Mammary epithelial cell (primary cell): ENCODE measurements at places on chromosomes 13 and 19. TPM values are rescaled to one million over a fixed set of nuclear protein-coding genes. Genes with fewer than 3 reads are reported as not detected.

GARIN5A gene
- total RNA-seq: 2.1 and 2.6 TPM in 2 replicates

PRKCG gene
- 0.67 TPM in 1 of 2 replicates, not detected in the other for total RNA-seq

ADPRHL1 gene
- total RNA-seq: 1.2 and 2.2 TPM in 2 replicates

CRX gene
- not detected in 2 replicates for total RNA-seq

DNA sequence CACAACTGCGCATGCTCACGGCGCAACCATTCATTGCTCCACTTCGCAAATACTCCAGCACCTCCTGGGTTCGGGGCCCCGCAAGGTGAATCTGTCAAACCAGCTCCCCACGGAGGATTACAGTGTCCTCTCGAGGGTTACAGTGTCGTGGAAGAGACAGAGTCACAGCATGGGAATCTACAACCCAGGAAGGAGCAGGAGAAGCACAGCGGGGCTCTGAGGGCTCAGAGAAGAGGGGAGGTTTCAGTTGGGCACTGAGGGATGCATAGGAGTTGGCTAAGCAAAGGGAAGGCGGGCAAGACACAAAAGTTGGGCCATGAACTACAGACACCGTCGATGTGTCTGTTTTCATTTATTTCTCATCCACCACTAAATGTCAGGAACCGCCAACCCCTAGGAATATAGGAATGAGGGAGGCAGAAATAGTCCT is 1.0 kb upstream of the GTF2F1 start:
- no peak for DNase-seq

DNA sequence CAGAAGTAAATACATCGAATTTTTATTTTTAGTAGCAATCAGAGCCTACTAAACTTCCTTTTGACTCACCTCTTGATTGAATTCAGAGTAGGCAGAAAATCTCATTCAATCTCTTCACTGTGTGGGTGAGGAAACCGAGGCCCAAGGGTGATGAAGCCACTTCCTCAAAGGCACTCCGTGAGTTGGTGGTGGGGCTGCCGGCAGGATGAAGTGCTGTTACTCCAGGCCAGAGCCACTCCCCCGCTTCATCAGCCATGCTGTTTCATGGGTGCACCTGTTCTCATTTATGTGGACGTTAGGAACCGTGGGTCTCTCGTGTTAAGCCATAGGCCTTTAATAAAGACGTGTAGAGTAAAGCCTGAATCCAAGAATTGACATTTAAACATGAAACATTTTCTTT is 13.2 kb downstream of the ING1 start:
- DNase-seq: no peak

GRCh38 chr13:105878119-105878700 is 657.3 kb downstream of the EFNB2 start:
- DNase-seq: no peak

GRCh38 chr13:27171827-27172494 is 350 bp upstream of the USP12 start:
- peak; percentile 88 for DNase-seq

DNA sequence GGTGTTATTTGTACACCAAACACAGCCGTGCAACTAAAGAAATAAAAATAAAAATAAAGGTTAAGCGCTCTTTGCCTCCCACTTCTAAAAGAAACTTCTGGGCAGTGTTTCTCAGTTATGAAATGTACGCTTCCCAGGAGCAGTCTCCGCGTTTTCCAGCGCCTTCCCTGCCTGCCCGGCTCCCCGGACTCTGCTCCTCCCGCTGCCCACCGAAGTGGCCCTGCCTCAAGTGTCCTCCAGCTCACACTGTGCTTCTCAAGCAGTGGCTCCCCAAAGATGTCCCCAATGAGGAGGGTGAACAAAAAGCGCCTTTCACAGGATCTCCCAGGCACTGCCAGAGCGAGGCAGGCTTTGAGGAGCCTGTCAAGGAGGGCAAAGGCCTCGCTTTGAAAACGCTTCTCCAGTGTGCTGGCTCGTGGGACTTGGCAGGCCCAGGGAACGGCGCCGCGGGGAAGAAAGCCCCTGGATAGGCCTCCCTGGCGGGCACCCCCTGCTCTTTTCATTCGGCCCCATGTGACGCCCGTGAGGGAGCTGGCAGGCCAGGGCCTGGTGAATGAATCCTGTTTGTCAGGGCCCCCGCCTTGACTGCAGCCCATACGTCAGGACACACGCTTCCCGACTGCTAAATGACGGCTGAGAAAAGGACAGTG is 187.1 kb downstream of the FOXO1 start:
- DNase-seq: no peak

- DNase-seq: no peak
These were observed 8.2 kb upstream of the UBL3 start for GRCh38 chr13:29858667-29859066.

GRCh38 chr13:77868717-77869116 is 49.9 kb downstream of the EDNRB start:
- peak; percentile 0 for DNase-seq

DNA sequence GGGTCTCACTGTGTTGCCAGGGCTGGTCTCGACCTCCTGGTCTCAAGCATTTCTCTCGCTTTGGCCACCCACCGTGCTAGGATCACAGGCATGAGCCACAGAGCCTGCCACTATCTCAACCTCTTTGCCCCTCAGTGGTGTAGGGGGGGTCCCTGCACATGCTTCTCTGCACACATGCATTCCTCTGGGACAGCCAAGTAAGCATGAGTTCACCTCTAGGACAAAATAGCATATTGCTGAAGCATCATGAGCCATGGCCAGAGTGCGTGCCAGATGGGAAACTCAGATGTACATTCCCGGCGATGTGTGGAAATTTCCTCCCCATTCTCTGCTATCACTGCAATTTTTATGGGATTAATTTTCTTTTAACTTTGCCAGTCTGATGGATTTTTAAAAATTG is 23.1 kb downstream of the CHAF1A start:
- DNase-seq: no peak

GRCh38 chr13:112451512-112452379 is 75.6 kb downstream of the SPACA7 start:
- no peak for DNase-seq

DNA sequence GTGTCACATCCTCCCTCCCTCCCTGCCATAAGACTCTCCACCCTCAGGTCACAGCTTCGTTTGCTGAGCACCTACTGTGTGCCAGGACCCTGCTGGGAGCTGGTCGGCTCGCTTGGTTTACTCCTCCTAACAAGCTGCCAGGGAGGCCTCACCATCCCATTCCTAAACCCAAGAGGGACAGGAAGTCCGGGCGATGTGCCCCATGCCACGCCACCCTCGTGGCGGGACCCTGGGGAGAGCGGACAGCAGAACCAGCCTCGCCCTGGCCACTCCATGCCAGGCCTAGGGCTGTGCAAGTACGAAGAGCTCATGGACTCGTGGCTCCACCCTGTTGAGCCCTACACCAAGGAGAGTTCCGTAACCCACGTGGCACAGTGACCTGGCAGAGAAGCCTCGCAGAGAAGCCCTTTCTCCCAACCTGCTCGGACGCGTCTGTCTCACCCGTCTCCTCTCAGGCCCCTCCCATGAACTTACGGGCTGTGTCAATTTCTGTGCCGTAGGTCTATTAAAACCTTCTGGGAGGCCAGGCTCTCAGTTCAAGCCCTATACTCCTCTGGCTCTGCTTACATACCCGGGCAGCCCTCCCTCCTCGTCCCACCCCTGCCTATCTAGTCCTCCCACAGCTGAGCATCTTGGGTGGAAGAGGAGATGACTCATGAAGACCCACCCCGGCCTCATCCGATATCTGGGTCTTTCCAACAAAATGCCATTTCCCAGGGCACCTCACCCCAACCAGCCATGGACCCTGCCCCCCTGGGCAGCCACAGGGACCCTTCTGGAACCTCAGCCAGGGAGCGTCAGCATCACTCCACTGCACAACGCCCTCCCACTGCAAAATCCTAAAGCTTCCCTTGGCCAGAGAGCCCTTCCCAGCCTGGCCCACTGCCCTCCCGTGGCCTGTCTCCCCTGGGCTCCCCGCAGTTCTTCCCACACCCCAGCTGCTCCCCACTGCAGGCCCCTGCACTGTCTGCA is 2.6 kb downstream of the UBXN6 start:
- DNase-seq: peak; percentile 60

DNA sequence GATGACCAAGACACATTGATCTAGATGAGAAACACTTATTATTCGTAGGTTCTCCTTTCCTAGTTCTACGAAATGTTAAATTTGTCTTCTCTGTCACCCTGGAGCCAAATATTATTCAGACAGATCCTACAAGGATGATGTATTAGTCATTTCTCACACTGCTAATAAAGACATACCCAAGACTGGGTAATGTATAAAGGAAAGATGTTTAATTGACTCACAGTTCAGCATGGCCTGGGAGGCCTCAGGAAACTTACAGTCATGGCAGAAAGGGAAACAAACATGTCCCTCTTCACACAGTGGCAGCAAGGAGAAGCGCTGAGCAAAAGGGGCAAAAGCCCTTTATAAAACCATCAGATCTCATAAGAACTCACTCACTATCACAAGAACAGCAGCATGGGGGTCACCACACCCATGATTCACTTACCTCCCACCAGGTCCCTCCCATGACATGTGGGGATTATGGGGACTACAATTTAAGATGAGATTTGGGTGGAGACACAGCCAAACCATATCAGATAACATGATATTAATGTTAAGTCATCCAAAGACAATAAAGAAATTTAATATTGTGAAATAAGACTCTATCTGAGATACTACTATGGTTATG is 1248.8 kb upstream of the SLC10A2 start:
- peak; percentile 28 for DNase-seq

DNA sequence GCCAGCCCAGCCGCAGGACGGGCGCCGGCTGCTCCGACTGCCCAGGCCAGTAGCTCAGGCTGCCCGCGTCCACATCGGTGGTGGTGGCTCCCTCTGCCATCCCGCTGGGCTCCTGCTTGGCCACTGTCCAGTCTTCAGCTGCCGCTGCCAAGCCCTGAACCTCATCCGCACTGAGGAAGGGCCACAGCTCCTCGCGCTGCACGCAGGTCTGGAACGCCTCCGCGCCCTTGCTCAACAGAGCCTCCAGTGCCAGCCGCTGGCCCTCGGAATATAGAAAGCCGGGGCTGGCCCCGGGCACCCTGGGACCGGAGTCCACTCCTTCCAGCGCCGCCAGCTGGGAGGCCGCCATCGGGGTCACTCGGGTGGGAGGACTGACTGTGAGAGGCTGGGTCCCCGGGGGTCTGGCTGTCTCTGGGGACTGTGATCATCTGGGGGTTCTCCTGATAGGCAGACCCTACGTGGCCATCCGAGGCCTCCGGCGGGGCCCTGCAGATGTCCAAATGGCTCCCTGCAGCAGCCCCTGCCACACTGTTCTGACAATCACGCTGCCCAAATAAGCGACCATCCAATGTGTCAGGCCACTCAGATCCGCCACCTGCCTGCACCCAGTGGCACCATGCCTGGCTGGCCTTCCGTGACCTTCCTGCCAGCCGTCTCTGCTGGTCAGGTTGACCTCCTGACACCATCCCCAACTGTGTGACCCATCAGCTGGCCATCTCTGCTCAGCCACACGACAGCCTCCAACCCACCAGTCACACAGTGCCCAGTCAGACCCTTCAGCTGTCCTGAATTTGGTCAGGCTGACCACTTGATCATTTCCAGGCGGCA is 1.6 kb downstream of the FAM83E start:
- DNase-seq: no peak

DNA sequence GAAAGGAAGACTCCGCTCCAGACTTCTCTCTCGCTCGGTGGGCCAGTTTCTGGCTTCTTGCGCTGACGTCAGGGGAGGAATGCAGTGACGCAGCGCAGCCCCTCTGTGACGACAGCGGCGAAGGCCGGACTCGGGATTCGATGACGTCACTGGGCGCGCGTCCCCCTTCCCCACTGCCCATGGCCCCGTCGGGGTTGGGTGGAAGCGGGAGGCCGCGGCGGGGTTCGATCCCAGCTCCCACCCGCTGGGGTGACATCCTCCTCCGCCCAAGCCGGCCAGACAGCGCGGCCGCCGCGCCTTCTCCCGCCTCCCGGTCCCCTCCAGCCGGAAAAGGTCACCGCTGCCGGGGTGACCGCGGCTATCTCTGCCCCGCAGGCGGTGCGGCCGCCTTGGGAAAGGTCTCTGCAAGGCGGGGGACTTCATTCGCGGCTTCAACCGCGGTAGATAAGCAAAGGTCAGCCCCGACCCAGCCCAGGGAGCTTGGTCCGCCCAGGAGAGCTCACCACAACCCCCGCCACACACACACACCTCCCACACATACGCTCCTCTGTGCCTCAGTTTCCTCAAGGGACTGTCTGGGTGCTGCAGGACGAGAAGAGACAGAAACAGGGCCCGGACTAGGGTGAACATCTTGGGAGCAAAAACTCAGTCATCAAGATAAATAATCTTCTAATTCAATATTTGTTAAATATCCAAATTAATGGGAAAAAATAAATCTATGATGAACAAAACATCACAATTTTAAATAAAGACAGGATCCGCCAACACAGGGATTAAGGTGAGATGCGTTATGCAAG is 844 bp upstream of the RFX1 start:
- DNase-seq: no peak

DNA sequence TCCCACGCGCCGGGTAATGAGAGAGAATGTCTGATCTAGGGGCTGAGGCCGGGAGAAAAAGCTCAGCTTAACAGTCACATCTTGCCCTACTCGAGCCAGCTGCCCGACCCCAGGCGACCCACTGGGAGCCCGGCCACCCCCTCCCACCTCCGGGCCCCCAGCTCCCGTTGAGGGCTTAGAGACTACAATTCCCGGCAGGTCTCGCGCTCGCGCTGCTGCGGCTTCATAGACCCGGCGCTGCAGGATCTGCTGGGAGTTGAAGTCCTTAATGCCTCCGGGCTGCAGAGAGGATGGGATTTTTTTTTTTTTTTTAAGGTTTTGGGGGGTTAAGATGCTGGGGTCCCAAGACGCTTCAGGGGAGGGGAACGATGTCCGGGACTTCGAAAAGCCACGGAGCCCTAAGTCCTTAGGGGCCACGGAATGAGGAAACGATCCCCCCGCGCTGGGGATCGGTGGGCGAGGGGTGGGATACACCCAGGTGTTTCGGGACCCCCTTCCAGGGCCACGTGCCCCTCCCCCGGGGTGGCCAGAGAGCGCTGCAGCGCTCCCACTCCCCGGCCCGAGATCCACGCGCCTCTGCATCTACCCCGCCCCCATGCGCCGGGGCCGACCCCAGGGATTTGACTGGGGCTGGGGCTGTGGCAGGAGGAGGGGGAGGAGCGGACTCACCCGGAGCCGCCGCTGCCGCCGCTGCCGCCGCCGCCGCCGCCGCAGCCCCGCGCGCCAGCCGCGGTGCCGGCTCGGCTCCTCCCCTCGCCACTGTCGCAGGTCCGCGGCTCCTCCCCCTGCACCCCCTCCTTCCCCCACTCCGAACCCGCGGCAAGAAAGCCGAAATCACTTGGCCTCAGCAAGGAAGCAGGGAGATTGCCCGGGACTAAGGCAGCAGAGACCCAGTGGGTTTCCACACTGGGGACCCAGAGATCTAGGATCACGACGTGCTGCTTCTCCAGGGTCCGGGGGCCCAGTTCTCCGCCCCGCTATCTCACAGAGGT is at the start of gene SYT3:
TSS of gene SYT3 (minus strand) at position 761 of the 992 bp plus-strand sequence. CDS start 2,470 bp downstream, outside the sequence.
- DNase-seq: no peak

DNA sequence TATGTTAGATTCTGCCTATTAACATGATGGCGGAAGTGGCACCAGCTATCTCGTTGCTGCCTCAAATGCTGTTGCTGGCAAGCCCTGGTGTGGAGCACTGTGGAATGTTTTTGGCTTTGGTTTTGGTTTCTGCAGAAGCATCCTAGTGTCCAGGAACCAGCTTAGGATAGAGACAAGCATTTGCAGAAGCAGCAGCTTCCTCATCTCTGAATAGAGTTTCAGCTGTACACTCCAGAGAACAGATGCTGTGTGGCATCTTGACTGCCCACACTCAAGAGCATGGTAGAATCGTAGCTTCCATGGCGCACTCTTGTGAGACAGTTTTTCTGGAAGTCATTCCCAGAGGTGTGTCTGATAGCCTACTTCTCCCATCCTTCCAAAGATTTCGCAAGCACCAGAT is 145.3 kb upstream of the RXFP2 start:
- no peak for DNase-seq

- DNase-seq: no peak
These were observed at the start of gene DOCK6 for GRCh38 chr19:11261971-11262839. Gene DOCK6, minus strand, starts transcription at chr19:11262524. Its CDS starts 84 bp downstream, at chr19:11262440.

- DNase-seq: peak; percentile 68
These were observed 22.5 kb downstream of the C13orf46 start for GRCh38 chr13:113951246-113951999.
